Spleen (tissue), 13 donors: ENCODE measurements at places on chromosomes 1 and 21. TPM values are rescaled to one million over a fixed set of nuclear protein-coding genes. Genes with fewer than 3 reads are reported as not detected.

Gene FCMR
- 187 TPM for polyA plus RNA-seq

DNA sequence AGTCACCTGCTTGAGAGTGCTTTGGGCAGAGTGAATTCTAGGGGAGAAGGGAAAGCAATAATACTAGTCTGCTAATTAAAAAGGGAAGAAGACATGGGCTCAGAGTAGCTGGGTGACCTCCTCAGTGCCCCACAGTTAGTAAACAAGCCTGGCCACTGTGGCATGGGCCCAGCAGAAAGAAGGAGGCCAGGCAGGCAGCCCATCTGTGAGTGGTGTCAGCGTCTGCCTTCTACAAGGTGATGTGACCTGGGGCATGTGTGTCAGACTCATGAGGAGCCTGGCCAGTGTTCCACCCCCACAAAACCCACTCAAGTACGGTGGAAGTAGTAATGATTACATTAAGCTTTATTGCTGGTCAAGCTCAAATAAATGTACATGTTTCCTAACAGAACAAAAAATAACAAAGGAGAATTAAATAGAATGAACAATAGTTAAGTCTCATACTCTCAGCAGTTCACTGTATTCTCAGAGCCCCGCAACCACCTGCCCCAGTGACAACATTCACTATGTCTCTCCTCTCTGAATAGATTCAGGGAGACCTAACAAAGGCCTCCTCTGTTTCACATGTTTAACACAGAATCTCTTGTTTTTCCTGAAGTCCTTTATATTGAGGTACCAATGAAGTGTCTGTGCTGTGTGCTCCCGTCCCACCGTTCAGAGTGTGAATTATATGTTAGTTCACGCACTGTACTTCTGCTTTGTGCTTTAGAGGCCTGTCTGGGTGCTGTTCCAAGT, 32.5 kb downstream of the SLC22A15 start:
- DNase-seq, result no peak

DNA sequence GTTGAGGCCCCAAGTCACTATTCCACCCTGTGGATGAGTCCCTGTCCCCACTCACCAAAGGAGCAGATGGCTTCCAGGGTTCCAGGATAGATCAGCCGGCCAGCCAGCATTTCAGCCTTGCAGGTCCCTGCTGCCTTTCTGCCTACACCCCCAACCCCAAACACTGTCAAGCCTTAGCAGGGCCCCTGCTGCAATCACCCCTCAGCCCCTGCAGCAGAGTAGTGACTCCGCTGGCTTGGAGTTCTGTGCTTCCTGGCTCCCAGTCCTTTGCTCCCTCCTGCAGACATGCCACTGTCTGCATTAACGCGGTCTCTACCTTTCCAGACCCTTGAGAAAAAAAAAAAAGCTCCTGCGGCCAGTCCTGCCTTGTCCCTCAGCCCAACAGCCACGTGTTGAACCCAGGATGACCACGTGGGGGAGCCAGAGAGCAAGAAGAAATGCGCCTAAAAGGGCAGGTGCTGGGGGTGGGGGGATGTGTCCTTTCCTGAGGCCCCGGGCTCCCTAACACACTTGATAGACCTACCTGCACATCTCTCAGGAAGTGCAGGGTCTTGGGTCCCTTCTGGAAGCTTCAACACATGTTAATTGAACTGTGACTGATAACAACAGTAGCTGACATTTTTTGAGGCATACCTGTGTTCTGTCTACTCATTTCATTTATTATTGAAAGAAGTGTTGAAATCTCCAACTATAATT, 37.4 kb downstream of the RASSF5 start:
- peak; percentile 93 for DNase-seq

Gene TIAM1
- 1.9 TPM for polyA plus RNA-seq

- no peak for DNase-seq
These were observed 29.9 kb downstream of the MAST2 start for GRCh38 chr1:45833361-45833760.
